ENCODE measurements at places on chromosomes 2 and 18. TPM values are rescaled to one million over a fixed set of nuclear protein-coding genes. Genes with fewer than 3 reads are reported as not detected.

The LRRTM4 gene
- not detected for total RNA-seq

The DNAJC5G gene
- total RNA-seq = not detected

The RIT2 gene
- not detected for total RNA-seq

The HMSD gene
- 0.53 TPM for total RNA-seq

The SPC25 gene
- total RNA-seq = 64.8 TPM

The ATOH8 gene
- total RNA-seq = 16.4 TPM

The PLA2R1 gene
- total RNA-seq = 1.9 TPM

The MALL gene
- total RNA-seq = not detected

The MOCOS gene
- 0.34 TPM for total RNA-seq

The ELOA2 gene
- not detected for total RNA-seq

The SRD5A2 gene
- total RNA-seq = not detected

The MARCHF7 gene
- 129 TPM for total RNA-seq

The AP1S3 gene
- 6.4 TPM for total RNA-seq

The BCL11A gene
- total RNA-seq = 0.03 TPM

The SMYD1 gene
- not detected for total RNA-seq

The MYO7B gene
- total RNA-seq = 1.8 TPM

The ZBTB7C gene
- total RNA-seq = 0.50 TPM

The LONRF2 gene
- 0.81 TPM for total RNA-seq

The DAW1 gene
- total RNA-seq = 0.16 TPM

The MBD1 gene
- 64.4 TPM for total RNA-seq

The FARP2 gene
- total RNA-seq = 74.3 TPM

The RAPGEF4 gene
- total RNA-seq = 0.13 TPM

The RNF125 gene
- not detected for total RNA-seq

The AMER3 gene
- total RNA-seq = not detected

The EHD3 gene
- total RNA-seq = 3.0 TPM

The LYPD1 gene
- total RNA-seq = 75.9 TPM

The NT5DC4 gene
- not detected for total RNA-seq

The CXCR2 gene
- not detected for total RNA-seq

The PRLH gene
- not detected for total RNA-seq

The STAT1 gene
- total RNA-seq = 89.5 TPM

The EFHD1 gene
- 0.66 TPM for total RNA-seq

The FOXI3 gene
- not detected for total RNA-seq

The CLEC4F gene
- total RNA-seq = not detected

The UGT1A3 gene
- total RNA-seq = not detected

The ASNSD1 gene
- total RNA-seq = 58.3 TPM

The ANKRD30BL gene
- total RNA-seq = not detected

The SP100 gene
- 42.2 TPM for total RNA-seq

The GYPC gene
- not detected for total RNA-seq

The MC5R gene
- not detected for total RNA-seq

The ADD2 gene
- total RNA-seq = not detected

The SF3B1 gene
- 157 TPM for total RNA-seq

The KLF7 gene
- total RNA-seq = 13.1 TPM

The DSG3 gene
- not detected for total RNA-seq

The COL6A3 gene
- total RNA-seq = 160 TPM

The SCYGR4 gene
- not detected for total RNA-seq

Data from SJSA1 (cell line).